Foreskin melanocyte (primary cell): ENCODE measurements at places on chromosomes 6 and 20.

DNA sequence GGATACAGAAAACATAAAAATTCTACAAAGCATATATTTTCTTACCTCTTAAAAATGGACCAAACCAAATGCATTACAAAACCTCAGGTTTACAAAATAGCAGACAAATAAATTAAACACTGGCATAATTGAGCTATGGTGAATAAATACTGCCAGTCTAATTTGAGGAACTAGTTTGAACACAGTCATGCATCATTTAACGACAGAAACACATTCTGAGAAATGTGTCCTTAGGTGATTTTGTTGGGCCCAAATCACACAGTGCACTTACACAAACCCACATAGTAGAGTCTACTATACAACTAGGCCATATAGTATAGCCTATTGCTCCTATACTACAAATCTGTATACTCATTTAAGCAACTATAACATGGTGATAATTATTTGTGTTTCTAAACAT, 215.6 kb downstream of the FOXC1 start:
- DNase-seq = no peak

- DNase-seq = no peak
These were observed 213.6 kb upstream of the DTNBP1 start for GRCh38 chr6:15876406-15876805.

DNA sequence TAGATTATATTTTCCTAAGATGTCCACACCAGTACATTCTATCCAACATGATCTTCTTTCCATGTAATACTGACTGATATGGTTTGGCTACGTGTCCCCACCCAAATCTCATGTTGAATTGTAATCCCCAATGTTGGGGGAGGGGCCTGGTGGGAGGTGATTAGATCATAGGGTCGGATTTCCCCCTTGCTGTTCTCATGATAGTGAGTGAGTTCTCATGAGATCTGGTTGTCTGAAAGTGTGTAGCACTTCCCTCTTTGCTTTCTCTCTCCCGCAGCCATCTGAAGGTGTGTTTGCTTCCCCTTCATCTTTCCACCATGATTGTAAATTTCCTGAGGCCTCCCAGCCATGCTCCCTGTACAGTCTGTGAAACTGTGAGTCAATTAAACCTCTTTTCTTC, 12.2 kb upstream of the HBS1L start:
- DNase-seq = no peak

DNA sequence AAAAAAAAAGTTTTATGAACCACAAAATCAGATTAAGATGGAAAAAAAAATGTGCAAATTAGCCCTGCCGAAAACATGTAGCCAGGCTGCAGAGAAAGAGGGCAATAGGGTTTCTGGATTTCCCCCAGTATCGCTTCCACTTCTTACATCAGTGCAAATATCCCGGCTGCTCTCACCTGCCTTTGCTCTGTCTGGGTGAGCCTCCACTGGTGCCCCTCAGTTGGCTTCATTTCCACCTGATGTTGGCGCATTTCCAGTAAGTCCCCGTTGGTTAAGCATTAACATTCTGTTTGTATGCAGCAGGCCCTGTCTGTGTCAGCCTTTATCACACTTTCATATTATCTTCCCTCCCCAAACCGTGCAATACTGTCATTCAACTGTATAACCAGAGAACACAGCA, 215.1 kb downstream of the CBLN4 start:
- no peak for DNase-seq

DNA sequence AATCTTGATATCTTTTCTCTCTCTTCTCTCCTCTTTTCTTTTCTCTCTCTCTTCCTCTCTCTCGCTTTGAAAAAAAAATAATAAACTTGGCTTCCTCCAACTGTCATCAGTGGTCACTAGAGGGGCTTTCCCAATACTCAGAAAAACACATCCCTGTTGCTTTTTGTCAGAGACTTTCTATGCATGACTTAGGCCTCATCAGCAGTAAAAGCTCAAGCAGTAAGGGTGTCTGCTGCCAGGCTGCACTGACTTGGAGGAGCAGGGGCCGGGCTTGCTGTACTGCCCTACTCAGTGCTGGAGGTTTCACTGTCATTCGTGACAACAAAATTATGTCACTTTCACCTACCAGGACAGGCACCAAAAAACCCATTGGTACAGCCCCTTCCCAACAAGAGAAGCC, 272.0 kb downstream of the ADGB start:
- DNase-seq = no peak

DNA sequence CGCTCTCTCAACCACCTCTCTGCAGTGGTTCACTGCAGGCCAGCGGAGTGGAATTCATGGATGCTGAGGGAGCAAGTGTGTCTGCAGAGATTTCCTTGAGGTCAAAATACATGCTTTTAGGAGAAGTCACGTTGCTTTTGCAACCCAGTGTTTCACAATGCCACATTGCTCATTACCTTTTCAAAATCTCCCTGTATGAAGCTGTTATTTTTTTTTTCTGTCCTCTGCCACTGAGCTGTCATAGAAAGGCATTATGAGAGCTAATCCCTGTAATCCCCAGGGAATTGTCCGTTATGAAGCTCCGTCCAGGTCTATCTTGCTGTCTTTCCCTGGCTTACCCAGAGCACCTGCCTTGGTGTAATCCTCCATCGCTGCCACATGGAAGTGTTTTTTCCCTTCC, 60.5 kb upstream of the SLC22A23 start:
- no peak for DNase-seq
